Activated CD4-positive, alpha-beta T cell treated with anti-CD3 and anti-CD28 coated beads, Interleukin-10, Interleukin-2, amounts not matched to agents 100 ng/mL and 50 ng/mL, durations not matched to agents 16 hours and 8 hours (primary cell): ENCODE measurements at places on chromosomes 16 and 17.

DNA sequence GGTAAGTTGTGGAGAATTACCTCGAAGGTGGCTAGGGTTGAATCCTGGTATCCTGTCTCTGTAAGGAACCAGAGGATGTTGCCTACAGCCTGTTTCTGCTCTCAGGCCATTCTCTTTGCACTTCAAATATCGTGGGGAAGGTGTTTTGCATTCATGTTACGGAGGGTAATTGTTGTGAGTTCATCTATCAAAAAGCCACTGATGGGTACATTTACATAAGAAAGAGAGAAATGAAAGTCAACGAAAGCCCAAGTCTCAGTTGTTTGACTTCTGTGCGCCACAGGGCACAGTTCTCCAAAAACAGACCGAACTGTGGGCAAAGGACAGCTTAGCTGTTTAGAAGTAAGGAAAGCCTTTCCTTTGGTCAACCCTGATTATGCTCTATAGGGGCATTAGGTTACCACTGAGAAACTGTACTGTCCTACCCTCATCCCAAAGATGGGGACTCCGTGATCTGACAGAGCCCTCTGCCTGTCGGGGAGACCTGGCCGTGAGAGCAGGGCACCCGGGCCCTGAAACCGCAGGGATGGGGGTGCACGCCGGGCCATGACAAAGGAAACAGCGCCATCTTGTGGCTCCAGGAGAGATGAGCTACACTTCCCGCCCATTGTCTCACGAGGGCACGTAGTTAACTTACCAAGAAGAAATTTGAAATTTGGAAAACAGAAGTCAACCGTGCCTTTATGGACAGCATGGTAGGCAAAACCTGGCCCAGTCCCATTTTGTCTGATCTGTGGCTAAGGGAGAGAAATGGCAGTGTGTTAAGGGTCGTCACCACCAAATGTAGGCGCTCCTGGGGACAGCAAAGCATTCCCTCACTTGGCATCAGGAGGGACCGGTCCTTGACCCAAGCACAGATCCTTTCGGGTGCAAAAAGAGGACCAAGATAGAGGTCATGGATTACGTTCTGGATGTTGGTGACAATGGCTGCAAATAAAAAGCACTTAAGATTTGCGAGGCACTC, 74.5 kb upstream of the DYNLRB2 start:
- DNase-seq, result peak; percentile 71

DNA sequence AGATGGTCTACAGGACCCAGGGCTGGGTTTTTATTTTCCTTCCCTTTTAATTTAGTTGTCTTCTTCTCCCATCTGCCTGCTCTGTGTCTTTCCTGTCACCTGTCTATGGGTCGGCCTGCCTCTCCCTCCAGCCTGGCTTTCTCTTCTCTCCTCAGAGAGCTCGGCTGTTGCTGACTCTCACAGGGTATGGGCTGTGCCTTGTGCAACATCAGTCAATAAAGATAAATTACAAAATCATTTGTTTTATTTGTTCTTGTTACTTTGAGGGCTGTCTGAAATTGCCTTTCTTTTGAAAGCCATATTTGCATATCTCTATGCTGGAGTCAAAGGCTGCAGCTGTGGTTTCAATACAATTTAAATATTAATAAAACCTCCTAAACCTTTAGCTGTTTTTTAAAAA, 15.6 kb downstream of the RND2 start:
- no peak for DNase-seq

GRCh38 chr16:11792410-11793241, 4.4 kb downstream of the ZC3H7A start:
- DNase-seq, result no peak

DNA sequence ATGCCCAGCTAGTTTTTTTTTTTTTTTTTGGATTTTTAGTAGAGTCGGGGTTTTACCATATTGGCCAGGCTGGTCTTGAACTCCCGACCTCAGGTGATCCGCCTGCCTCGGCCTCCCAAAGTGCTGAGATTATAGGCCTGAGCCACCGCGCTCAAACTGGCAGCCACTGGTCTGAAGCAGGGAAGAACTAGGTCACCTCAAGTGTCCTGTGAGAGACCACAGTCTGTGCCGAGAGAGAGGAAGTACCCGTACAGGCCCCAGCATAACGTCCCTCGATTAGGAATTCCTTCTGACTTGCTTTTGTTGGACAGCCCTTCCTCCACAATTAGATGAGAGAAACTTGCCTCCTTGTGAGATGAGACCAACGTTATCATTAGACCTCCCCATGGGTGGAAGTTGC, 13.7 kb upstream of the CD300E start:
- no peak for DNase-seq

DNA sequence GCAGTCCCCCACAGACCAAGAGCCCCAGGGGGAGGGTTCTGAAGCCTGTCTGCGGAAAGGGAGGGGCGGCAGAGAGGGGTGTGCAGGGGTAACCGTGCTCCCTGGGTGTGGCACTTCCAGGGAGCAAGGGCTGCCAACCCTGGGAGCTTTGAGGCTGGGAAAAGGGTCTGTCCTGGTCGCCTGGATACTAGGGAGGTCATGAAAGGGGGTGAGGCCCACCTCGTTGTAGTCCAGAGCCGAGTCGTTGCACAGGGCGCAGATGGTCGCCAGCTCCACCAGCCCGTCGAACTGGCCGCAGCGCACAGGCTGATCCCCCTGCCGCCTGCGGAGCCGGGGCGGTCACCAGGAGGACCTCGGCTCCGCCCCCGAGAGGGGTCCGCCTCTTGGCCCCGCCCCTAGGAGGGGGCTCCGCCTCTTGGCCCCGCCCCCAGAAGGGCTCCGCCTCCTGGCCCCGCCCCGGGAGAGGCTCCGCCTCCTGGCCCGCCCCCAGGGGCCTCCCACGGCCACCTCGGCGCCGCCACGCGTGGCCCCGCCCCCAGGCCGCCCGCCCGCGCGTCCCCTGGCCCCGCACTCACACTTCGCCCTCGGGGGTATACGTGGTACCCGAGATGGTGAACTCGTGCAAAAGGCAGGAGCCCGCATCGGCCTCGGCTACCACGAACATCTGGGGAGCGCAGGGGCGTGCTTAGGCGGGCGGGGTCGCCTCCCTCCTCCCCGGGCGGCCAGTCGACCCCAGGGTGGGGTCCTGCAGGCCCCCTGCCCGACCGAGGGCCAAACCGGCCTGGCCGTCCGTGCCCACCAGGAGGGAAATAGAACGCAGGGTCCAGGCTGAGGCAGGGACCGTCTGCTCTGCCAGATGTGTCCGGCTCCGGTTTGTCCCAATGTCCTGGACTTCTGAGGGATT, 19.5 kb downstream of the ATP2A3 start:
- DNase-seq, result peak; percentile 51

DNA sequence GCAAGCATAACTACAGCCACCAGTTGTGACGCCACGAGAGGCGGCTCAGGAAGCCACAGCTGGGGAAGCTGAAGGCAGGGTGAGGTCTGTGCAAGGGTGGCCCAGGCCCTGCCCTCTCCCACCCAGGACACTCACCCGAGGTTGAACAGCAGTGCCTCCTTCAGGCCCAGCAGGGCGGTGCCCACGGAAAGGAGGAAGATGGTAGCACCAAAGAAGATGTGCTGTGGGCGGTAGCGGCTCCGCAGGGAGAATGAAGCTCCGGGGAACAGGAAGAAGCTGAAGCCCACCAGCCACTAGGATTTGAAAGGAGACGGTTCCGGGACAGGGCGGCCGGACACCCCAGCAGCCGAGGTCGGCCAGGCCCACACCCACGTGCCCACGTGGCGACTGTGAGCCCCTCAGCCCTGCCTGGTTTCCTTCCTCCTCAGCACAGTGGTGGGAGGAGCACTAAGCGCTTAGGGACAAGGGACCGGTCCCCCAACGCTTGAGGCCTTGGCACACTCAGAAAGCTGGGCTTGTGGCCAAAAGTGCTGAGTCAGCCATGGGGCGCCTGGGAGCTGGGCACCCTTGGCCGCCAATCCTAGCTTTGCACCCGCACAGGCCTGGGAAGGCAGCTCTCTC, 11.0 kb downstream of the CYB561 start:
- peak; percentile 31 for DNase-seq

DNA sequence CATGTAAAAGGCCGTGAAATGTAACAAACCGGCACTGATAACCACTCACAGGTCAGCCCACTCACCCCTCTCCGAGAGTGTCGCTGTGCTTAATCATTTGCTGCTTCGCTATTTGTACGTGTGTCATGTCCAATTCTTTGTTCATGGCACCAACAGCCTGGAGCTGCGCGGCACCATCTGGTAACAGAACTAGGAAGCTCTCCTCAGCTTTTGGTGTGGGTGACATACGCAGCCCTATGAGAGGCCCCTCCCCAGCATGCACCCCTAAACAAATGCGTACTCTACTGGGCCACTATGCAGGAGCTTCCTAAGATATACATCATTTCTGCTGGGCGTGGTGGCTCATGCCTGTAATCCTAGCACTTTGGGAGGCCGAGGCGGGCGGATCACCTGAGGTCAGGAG, 2.3 kb upstream of the PECAM1 start:
- DNase-seq, result no peak

DNA sequence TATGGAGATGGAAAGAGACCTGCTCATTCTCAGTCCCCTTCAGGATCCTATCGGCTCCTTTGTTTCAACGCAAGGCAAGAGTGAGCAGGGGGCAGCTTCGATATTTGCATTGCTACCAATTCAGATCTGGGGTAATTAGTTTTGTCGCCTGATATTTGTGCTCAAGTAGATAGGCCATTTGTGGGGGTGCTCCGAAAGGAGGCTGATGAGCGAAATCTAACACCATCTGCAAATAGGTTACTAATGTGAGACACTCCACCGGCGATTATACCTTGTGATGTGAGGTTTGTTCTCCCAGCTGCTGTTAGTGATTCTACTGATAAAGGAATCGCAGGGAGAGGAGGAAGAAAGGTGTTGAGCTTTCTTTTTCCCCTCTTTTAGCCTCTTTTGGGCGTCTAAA, 31.5 kb downstream of the WSCD1 start:
- no peak for DNase-seq

GRCh38 chr16:984736-985636, 3.4 kb downstream of the SOX8 start:
- no peak for DNase-seq

- no peak for DNase-seq
Measured at GRCh38 chr17:41013181-41013580, 4.3 kb upstream of the KRTAP3-1 start.

DNA sequence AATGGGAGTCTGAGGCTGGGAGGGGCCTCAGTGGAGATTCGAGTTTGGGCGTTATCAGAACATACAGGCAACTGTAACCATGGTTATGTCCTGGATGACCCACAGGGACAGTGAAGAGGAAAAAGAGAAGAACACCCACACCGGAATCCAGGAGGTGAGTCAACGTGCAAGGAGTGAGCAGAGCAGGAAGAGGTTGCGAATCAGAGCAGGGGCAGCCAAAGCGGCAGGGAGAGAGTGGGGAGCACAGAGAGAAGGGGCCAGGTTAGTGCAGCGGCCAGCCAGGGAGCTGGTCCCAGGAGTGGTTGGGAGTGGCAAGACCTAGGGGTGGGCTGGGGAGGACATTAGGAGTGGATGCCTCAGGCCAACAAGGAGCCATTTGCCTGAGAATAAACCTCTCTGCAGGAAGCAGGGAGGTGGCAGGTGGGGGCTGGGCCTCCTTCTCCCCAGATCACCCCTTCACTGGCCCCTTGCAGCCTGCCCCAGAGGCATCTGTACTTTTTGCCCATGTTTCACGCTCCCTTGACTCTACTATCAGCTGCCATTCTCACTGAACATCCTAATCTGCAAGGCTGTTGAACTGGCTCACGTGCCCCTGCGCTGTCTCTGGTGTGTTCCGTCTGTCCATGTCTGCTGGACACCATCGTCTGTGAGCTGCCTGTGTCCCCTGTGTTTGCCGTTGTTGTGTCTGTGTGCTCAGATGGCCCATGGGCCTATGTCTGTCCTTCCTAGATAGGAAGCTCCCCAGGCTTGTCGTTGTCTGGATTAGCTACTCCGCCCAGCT, 5.1 kb downstream of the KRT13 start:
- DNase-seq, result peak; percentile 5

DNA sequence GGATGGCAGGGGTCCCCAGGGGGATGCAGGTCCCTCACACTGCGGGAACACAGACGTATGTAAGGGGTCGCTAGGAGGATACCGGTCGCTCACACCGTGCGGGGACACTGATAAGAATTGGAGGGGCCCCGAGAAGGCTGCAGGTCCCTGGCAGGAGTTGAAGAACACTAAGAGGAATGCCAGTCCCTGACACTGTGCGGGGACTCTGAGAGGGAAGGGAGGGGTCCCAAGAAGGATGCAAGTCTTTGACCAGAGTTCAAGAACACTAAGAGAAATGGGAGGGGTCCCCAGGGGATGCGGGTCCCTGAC, 510 bp downstream of the ERCC4 start:
- no peak for DNase-seq

DNA sequence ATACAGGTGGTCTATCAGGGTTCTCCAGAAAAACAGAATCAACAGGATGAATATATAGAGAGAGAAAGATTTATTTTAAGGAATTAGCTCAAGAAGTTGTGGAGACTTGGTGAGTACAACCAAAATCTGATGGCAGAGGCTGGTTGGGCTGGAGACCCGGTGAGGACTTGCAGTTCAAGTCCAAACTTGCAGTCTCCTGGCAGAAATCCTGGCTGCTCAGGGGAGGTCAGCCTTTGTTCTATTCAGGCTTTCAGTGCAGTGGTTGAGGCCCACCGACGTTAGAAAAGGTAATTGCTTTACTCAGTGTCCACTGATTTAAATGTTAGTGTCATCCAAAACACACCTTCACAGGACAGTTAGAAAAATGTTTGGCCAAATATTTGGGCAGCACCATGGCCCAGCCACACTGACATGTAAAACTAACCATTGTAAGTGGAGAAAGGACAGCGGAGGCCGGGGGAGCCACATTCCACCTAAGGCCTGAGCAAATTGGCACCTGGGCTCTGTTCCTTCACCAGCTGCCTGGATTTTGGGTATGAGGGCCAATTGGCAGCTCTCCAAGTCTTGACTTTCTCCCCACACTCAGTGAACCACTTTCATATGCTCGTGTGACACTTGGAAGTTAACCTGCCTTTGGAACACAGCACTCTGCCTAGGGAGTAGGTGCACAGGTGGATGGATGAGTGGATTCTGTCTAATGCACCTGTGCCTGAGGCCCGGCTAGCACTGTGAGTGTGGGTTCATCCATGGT, 54.7 kb downstream of the CACNG5 start:
- DNase-seq, result no peak

DNA sequence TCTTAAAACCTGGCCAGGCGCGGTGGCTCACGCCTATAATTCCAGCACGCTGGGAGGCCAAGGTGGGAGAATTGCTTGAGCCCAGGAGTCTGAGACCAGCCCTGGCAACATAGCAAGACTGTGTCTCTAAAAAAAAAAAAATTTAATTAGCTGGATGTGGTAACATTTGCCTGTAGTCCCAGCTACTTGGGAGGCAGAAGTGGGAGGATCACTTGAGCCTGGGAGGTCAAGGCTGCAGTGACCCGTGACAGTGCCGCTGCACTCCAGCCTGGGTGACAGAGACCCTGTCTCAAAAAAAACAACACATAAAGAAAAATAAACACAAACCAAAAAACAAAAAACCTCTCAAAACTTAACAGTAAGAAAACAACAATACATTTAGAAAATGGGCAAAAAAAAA, 106.3 kb downstream of the SMG6 start:
- DNase-seq, result no peak

GRCh38 chr16:70476272-70477020, 22.1 kb downstream of the FCSK start:
- DNase-seq, result peak; percentile 94

DNA sequence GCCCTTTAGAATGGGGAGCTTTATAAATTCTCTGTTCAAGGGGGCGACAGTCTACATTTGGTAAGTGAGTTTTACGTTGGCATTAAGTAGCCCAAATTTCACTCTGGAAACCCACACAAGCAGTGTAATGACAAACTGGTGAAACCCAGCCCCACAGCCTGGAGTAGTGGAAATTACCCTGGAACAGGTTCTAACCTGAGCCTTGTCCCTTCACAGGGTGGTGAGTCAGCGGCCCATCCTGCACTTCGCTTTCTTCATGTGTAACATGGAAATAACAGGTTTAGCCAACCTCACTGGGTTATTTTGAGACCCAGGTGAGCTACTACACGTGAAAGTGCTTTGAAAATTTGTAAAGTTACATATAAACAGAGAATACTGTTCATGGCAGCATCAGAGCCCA, 3.5 kb upstream of the TLCD3A start:
- DNase-seq, result no peak
